Activated T-helper 9 cell treated with anti-CD3 and anti-CD28 coated beads, Interleukin-2, amount 50 U/mL, for 16 hours (primary cell): ENCODE measurements at places on chromosomes 16 and 17.
A peak's percentile ranks its signal among the peaks of the same experiment; 100 is the strongest.

DNA sequence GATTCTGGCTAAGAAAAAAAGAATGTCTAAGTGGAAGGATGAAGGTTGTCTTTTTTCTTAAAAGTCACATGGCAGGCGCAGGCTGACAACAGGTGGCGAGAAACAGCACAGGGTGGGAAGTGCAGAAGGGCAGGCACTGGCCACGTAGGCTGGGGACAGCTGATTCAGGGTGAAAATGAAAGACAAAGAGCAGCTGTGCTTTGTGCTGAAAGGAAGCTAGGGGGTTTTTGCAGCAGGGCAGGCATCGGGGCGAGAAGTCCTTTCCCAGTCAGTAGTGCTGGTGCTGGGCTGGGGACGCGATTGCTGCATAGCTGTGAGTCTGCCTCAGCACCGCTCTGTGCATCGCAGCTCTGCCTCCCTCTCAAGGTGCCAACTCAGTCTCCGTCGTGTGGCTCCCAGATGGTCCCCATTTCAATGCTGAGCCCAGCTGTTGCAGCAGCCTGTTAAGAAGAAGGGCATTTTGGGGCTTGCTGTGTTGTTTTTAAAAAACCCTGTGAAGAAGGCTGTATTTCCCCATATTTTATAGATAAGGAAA lies 183.1 kb upstream of the CCL2 start:
- no peak for DNase-seq

DNA sequence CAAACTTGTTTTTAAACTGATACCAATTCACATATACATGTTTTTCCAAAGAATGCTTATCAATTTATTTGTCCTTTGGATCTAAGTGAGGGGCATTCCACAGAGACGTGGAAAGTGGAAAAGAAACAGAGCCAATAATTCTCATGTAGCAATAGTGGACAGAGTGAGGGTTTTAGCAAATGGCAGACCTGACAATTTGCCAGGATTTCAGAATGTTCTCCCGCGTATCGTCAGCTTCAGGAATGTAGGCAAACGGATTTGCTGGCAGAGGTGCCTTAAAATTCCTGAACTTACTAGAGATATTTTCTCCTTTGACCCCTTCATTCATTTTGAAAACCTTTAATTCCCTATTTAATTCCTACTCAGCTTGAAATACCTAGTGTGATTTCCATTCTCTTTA lies 193.4 kb upstream of the CPHXL start:
- DNase-seq = no peak

GRCh38 chr17:68185820-68186219 lies 62.0 kb upstream of the AMZ2 start:
- no peak for DNase-seq

GRCh38 chr17:18856570-18856915 lies 1.4 kb upstream of the PRPSAP2 start:
- DNase-seq = no peak

- no peak for DNase-seq
These were observed 53.1 kb upstream of the CHMP6 start for GRCh38 chr17:80938556-80938955.

DNA sequence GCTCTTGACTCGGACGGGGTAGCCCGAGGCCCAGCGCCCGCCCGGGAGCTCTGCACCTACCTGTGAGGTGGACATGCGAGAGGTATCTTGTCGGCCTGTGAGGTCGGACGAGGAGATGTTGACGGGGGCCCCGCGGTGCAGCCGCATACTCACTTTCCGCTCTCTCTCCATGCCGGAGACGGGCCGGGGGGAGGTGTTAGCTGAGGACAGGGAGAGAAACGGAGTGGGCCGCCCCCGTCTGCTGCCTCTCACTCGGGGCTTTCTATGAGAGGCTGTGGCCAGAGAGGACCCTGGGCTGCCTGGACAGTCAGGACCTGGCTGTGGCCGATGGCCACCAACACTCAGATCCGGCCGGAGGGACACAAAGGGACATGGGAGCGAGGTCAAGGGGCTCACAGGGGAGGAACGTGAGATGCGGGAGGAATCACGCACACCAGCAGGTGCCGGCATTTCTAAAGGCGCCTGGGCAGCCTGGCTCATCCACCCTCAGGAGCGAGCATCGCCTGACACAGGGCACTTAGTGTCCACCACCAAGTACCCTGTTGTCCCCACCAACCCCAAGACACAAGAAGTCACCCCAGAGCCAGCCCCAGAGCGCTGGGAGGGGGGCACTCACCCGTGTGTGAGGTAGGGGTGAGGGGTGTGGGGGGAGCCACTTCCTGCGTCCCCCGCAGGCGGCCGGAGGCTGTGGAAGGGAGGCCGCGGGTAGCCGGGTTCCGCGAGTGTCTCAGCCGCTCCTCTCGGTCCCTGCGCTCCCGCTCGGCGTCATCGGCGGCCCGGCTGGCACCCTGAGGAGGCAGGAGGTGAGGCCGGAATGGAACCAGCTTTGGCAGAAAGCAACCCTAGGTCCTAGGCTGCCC lies 20.2 kb downstream of the SLC16A3 start:
- DNase-seq = no peak

DNA sequence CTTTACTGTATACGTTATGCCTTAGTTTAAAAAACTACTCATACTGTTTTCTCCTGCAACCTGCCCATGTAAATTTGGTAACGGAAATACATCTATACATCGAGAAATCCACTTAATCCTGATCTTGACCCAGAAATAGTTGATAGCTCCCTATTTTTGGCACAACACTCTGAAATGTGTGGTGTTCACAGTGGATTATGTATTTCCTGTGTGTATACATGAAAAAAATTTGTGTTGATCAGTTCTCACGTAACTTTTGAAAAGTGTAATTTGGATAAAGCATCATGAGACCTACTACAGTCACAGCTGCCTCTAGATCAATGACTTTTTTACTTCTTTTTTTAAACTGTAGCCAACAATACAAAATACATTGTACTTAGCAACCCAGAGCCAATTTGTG lies 90.7 kb downstream of the VMP1 start:
- DNase-seq = no peak

DNA sequence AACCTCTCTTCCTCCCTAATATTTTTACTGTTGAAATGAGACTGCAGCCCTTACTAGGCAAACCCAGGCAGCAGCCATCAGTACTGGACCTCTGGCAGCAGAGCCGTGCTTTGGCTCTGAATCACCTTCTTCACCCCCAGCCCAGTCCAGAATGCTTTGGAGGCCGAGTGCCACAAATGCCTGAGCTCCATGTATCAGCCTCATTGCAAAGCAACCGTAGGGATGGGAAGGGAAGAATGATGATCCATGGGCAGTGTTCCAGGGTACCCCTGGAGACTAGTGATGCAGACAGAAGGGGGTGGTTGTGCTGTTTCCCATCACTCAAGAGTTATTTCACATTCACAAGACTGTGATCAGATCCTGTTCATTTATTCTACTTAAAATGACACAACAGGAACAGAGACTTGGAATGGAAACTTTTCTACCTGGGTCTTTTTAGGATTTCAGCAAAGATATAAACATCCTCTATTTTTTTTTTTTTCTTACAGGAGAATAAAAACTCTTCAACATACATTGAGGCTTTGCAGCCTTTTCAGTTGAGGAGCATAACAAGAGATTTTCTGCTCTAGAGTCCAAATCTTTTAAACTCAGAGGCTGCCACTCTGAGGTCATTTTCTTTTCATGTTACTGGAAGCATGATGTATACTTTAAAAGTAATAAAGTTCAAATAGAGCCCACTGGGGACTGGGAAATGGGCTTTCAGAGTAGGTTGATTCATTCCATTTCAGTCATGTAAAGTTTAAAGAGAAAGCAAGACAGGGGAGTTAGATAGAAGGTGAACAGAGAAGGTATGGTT lies 138.3 kb downstream of the KCNJ2 start:
- DNase-seq = no peak

DNA sequence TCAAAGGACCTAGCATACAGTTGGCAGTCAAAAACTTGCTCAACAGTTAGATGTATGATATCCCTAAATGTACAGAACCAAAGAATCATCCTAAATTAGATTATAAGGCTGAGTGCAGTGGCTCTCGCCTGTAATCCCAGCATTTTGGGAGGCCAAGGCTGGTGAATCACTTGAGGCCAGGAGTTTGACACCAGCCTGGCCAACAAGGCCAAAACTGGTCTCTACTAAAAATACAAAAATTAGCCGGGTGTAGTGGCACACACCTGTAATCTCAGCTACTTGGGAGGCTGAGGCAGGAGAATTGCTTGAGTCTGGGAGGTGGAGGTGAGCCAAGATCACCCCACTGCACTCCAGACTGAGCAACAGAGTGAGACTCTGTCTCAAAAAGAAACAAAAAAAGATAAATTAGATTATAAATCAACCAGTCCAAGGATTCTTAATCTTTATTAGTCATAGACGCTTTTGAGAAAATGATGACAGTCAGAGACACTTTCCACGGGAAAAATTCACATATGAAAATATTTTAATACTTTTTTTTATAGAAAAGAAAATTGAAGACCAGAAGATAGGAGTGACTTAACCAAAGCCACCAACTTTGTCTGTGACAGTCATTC lies 77.6 kb downstream of the MMD start:
- no peak for DNase-seq

DNA sequence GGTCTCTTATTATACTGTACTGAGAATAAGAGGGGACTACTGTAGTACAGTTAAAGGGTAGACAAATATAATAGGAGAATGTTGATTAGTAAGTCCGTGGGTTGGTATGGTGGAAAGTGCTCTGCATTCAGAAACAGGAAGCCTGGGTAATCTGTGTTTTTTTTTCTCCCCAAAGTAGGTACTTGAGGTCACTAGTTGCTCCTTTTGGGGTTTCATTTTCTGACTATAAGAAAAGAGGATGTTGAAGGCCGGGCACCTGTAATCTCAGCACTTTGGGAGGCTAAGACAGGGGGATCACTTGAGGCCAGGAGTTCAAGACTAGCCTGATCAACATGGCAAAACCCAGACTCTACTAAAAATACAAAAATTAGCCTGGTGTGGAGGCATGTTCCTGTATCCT lies 42.0 kb upstream of the MMD start:
- no peak for DNase-seq

GRCh38 chr16:28112908-28113307 lies 49.4 kb upstream of the GSG1L start:
- no peak for DNase-seq

DNA sequence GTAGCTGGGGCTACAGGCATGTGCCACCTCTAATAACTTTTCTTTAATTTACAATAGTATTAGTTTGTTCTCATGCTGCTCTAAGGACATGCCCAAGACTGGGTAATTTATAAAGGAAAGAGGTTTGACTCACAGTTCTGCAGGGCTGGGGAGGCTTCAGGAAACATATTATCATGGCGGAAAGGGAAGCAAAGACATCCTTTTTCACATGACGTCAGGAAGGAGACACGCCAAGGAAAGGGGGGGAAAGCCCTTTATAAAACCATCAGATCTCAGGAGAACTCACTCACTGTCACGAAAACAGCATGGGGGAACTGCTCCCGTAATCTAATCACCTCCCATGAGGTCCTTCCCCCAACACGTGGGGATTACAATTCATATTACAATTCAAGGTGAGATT lies 18.3 kb downstream of the IL4R start:
- DNase-seq = no peak

- DNase-seq = peak; percentile 36
These were observed 141.1 kb downstream of the CCDC182 start for GRCh38 chr17:57603978-57604377.

DNA sequence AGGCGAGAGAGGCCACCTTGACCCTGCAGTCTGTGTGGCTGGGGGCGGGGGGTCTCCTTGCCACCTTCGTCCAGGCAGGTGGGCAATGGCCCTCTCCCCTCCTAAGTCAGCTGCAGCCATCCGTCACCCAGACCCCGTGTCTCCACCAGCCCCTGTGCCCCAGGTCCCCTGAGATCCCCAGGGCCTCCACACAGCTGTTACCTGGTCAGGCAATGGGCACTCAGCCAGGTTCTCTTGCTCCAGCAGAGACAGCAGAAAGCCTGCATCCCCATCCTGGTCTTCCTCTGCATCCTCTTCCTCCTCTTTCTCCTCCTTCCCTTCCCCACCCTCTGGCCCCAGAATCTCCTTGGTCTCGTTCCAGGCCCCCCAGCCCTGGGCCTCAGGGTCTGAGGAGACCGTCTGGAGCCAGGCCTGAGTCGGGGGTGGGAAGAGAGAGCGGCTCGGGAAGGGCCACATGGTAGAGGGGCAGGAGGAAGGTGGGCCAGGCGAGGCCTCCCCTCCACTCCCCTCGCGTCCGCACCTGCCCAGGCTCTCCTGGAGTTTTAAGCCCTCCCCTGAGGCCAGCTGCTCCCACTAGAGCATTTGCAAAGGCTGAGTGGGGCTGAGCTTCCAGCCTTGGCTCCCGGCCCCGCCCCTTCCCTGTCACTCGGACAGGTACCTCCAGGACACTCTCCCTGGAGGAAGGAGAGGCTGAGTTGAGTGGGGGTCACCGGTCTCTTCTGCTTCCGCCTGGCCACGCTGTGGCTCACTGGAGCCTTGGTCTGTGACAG lies at the start of gene PABPN1L:
Gene PABPN1L, minus strand, starts transcription at position 510 of the 770 bp plus-strand sequence. Its CDS starts 54 bp downstream, at position 456.
- DNase-seq = no peak

- DNase-seq = no peak
These were observed 30.6 kb downstream of the MAP2K6 start for GRCh38 chr17:69445132-69445531.

DNA sequence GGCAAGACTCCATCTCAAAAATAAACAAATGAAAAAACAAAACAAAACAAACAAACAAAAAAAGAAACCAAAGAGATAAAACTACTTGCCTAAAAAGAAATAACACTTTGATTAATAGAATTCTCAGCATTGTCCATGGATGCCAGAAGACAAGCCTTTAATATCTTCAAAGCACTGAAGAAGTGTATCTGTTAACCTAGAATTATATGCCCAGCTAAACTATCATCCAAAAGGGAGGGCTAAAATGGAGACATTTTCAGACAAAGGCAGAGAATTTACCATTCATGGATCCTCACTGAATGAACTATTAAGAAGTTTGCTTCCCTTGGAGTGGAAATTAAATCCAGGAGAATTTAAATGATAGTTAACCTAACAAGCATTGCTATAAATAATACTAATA lies 130.1 kb upstream of the SEC14L1 start:
- no peak for DNase-seq

GRCh38 chr16:12758031-12758669 lies 45.5 kb downstream of the CPPED1 start:
- DNase-seq = no peak

- no peak for DNase-seq
These were observed 25.1 kb upstream of the FOXJ1 start for GRCh38 chr17:76166168-76166567.

DNA sequence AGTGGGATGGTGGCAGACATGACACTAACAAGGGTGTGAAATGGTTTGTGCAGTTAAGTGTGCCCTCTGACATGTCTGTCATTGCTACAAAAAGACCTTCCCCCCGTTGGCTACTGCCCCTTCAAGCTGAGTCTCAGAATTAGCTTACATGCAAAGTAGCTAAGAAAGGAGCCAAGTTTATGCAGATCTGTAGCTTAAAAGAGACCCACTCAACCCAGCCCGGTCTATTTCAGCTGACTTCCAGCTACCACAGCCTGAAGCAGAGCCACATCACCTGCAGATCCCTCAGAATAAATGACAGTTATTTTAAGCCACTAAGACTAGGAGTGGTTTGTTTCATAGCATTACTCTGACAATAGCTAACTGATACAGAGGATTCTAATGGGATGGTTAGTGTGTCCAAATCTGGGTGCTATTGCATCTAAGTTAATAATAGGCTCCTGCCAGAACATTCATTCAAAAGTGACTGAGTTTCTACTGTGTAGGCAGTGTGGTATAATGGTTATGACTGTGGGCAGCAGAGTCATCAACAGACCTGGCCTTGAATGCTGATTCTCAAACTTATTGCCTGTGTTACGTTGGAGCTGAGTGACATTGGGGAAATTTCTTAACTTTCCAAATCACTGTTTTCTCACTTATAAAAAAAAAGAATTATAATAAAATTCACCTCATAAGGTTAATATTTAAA lies 11.7 kb downstream of the C17orf67 start:
- DNase-seq = no peak

- no peak for DNase-seq
These were observed 104.5 kb downstream of the RMI2 start for GRCh38 chr16:11449716-11450115.
